ENCODE measurements at places on chromosomes 3 and 15. TPM values are rescaled to one million over a fixed set of nuclear protein-coding genes. Genes with fewer than 3 reads are reported as not detected.
A peak's percentile ranks its signal among the peaks of the same experiment; 100 is the strongest.

DNA sequence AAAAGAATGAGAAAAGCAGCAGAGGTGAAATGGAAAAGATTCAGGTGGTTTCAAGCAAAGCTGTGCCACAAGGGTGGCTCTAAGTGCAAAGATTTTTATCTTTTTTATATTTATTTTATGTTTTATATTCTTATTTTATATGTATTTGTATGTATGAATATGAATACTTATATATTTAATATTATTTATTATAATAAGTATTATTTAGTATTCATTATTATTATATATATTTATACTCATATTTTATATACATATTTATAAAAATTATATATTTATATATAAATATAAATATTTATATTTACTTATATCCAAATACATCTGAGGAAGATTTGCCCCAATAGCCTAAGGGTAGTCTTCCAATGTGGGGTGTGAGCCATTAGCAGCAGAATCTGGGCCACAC, 1002.0 kb downstream of the CADM2 start:
- no peak for DNase-seq

IL17RB gene
- 8.3 TPM for total RNA-seq

MAP2K5 gene
- total RNA-seq, result 15.6 TPM

- no peak for DNase-seq
Measured at GRCh38 chr3:189772584-189772983, 141.4 kb downstream of the TP63 start.

ATOSA gene
- 4.7 TPM for total RNA-seq

HEMK1 gene
- 20.5 TPM for total RNA-seq

GRCh38 chr3:192879346-192880031, 38.2 kb downstream of the MB21D2 start:
- DNase-seq, result peak; percentile 89

DNA sequence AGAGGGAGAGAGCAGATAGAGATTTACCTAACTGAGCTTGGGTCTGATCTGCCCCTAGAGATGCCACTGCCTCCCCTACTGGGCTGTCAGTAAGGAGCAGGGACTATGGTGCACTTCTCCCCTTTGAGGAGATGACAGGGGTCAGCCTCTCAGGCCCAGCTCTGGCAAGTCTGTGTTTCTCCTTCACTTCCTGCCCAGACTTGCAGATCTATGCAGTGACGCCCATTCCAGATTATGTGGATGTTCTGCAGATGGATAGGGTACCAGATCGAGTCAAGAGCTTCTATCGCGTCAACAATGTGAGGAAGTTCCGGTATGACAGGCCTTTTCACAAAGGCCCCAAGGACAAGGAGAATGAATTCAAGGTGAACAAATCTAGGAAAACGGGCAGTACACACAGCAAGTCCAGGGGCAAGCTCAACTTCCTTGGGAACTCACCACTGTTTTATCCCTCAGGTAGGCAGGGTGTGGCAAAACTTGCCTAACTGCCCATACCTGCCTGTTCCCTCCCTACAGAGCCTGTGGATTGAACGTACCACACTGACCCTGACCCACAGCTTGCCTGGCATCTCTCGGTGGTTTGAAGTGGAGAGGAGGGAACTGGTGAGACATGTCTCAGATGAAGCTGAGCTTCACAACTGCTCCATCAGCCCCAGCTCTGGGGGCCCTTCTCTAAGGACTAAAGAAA, 29.1 kb upstream of the MANF start:
- no peak for DNase-seq

SERINC4 gene
- 0.12 TPM for total RNA-seq

- DNase-seq, result no peak
Measured at GRCh38 chr15:96042734-96043224, 287.7 kb upstream of the NR2F2 start.

- DNase-seq, result no peak
Measured at GRCh38 chr3:170077361-170077760, 39.6 kb downstream of the GPR160 start.

- DNase-seq, result no peak
Measured at GRCh38 chr3:185852635-185853034, 27.8 kb upstream of the IGF2BP2 start.

DNA sequence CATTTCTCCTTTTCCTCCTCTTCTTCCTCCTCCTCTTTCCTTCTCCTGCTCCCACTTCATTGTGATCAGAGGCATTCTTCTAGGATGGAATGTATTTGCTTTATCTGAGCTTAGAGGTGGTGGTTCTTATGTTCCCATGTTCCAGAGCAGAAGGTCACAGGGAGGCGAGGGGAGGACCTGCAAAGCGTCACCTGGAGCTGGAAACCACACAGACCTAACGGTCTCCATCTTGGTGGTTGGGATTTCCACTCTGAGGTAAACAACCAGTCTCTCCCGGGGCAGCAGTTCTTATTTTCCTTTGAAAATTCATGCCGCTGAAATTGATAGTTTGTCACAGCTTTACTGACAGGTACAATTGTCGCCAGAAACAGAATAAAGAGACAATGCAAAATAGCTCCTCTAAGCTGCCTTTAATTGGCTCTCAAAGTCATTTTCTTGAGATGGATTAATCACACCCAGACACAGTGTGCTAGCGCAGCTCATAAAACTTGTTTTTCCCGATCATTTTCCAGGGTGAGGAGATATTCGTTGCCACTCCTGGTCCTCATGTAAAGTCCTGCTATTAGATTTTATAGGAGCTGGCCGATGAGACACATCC, 16.9 kb upstream of the AGBL1 start:
- no peak for DNase-seq

Data from HCT116 (cell line).